Skeletal muscle cell (primary cell): ENCODE measurements at places on chromosomes 6 and 20.

DNA sequence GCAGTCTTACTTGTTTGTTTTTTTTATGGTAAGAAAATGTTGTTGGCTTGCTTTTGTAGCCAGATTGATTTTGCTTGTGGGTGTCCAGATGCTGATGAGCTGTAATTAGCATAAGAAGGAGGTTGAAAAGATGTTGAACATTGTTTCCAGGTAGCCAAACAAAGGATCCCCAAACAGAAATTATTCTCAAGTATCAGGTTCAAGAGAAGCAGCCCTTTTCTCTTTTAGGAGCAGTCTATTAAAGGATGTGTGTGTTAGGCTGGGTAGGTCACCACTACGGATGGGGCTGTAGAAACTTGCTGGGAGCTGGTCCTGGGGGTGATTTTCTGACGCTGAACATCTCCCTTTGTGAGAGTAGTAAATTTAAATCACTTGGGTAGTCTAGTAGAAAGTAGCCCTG, 86.9 kb upstream of the VSTM2L start:
- DNase-seq: no peak

DNA sequence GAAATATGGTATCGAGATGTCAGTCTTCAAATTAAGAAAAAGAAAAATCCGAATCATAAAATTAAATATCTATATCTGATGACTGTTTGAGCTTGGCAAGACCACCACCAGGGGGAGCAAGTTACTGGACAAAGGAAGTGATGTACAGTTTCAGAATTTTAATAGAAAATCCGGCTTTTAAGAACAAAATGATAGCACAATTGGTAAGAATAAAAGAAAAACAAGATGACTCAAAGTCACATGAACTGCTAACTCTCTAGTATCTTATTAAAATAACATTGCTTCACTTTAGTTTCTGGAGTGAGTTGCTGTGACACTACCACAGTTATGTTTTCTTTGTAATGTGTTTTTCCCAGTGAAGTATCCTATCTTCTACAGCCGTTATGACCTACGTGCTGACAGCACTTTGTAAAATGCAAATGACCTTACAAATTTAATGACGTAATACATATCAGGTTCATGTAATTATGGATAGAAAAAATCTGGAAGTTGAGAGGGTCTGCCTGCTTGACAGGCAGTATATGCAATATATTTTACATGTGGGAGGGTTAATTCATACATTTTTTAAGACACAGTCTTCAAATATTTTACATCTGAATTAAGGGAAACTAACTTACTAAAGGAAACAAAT, 405.3 kb upstream of the HS3ST5 start:
- peak; percentile 40 for DNase-seq

DNA sequence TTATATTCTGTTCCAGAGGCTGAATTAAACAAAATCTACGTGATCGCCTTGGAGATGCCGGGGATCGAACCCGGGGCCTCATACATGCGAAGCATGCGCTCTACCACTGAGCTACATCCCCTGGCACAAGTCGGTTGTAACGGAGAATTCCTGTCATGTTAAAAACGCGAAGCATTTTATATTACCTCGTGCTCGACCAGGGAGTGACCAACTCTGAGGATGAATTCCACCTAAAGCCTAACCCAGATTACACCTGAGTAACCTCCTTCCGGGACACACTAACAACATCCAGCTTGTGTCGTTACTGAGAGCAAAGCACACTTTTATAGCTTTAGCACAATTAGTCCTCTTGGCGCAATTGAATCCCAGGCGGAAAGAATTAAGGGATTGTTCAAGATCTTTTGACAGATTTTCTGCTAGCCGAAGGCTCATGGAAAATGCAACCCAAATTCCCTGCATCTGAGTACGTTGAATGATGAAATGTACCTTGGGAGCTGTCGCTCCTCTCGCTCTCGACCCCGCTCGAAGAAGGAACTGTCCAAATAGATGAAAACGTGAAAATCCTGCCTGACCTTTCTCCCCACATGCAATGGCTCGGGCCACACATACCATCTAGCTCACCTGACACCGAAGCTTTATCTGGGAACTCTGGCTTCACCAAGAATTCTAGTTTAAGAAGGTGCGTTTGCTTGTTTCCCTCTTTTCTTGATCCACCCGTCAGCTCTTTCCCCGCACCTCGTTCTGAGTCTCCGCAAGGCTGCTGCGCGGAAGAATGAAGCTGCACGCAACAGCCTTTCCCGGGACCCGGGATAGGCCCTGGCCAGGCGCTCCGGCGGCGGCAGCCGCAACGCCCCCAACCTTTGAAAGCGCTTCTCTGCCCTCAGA, 148.3 kb downstream of the GPX5 start:
- DNase-seq: no peak

DNA sequence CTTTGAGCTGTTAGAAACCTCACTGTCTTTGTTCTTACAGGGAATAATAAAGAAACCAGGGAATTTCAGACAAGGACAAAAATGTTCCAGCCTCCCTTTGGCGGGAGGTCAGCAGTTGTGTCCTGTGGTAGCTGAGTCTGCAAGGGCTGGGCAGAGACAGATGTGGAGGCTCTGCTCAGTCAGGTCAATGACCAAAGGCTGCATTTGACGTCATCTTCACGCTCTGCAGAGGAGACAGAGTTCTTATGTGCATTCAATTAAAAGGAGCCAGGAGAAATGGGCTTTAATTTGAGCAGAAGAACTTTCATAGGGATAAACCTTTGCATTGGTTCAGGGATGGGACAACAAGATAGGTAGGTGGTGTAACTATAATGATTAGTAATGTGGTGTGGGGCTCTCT, 45.1 kb upstream of the FOXA2 start:
- no peak for DNase-seq

DNA sequence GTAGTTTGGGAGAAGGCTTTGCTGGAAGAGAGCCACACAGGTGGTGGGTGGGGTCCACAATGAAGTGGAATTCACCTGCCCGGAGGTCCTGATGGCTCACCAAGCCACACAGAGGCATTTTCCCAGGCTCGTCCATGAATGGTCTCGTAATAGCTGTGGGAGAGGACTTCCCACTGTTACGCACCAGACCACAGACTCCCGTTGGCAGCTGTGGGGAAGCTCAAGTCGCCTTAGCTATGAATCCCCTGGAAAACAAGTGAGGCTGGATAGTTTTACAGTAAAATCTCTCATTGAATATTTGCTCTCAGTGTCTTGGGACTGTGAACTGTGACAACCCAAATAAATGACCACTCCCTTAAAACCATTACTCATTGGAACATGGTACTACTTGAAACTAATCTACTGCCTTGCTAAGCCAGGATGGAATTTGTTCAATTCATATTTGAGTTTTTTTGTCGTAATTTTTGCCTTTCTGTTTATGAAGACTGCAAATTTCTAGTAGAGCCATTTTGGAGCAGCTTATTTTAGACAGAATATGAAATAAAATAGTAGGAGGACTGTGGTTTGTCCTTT, 79.4 kb downstream of the JAG1 start:
- peak; percentile 36 for DNase-seq

GRCh38 chr6:30618270-30618797, 694 bp downstream of the MRPS18B start:
- DNase-seq: no peak

GRCh38 chr20:44832724-44833123, 22.4 kb upstream of the RIMS4 start:
- peak; percentile 18 for DNase-seq

- no peak for DNase-seq
These were observed 70.6 kb upstream of the GRIK2 start for GRCh38 chr6:101322921-101323320.
